Sigmoid colon (tissue), 7 donors: ENCODE measurements at places on chromosomes 7 and 10.

DNA sequence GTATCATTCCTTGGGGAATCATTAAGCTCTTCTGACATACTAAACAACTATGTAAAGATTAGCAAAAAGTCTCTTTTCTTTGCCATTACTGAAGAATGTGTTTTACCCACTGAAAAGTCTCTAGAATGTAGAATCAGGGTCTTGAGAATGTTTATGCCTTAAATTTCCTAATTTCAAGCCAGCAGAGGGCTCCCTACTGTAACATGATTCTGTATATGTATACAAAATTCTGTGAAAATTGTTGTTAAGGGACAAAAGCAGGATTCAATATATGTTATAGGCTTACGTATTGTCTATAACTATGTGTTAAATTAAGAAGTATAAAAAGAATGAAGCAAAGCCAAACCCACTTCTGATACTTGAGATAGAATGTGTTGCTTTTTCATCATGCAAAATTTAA is 296.9 kb upstream of the DGKB start:
- no peak for DNase-seq

- DNase-seq = no peak
Observed at GRCh38 chr10:68900427-68901104, 549 bp upstream of the DDX50 start.

DNA sequence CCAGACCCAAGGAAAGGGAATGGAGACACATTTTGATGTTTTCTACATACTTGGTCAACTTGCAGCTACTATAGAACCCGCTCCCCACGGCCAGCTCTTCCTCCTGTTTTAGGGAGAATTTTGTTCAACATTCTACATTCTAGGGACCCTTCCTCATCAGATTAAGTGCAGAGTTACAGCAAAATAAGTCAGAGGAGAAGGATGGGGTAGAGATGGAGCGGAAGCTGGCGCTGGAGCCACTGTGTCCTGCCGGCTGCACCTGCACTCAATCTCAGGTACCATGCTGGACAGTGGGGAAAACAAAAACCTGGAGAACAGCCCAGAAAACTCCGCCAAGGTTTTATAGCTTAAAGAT is 79.4 kb upstream of the EN2 start:
- no peak for DNase-seq

DNA sequence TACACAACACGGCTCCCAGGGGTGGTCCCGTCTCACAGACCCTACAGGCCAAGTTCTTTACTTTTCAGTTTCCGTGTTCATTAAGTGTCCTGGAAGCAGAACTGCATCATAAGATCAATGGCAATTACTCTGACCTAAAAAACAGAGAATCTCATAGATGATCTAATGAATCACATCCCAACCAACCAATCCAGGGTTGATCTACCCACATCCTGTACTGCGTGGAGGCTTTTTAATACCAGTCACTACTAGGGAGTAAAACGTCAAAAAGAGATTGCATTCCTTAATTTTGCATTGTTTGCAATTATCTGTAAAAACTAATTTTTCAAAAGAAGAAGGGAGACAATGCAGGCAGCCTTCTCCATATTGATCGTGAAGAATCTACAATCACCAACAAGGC is 72.6 kb downstream of the PARD3 start:
- no peak for DNase-seq
